NCI-H2081 treated with DMSO at 0.1 percent for 48 hours (cell line): ENCODE measurements at places on chromosomes 4 and X.

DNA sequence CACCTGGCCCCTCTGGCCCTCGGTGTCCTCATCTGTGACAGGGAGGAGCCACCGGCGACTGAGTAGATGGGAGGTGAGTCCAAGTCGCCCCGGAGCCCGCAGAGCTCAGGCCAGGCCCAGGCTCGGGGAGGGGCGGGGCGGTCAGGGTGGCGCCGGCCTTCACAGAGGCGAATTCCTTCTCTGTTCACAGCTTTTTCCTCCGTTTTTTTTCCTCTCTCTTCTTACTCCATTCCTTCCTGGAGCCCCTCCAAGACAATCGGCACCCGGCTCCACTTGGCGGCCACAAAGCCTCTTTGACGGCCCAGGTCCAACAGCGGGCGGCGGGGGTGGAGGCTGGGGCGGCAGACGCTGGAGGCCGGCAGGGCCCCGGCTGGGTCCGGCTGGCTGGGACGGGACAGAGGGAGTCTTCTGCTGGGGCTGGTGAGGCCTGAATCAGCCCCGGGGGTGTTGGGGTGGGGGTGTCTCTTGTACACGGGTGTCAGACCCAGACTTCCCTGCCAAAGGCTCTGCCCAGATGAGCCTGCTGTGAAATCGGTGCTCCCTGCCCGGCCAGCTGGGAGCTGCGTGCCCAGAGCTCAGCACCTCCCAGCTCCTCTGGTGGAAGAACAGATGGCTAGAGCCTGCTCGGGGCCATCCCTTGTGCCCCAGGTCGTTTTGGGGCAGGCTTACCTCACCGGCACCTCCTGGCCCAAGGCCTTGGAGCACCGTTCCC lies 22.6 kb downstream of the FGFRL1 start:
- no peak for DNase-seq

DNA sequence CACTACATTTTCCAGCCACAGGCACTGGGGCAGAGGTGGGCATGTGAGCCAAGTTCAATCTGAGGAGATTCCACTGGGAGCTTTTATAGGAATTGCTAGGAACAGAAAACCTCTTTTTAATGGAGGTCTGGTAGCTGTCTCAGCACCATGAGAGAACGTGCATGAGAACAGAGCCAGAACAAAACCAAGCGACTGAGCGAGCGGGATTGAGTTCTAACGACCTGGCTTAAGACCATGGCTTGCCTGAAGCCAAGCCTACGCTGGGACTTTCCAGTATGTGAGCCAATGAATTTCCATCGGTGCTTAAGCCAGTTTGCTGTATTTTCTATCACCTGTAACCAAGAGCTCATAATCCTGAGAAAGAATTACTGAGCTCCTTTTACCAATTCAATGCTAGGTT lies 183.7 kb downstream of the NR3C2 start:
- DNase-seq: no peak

DNA sequence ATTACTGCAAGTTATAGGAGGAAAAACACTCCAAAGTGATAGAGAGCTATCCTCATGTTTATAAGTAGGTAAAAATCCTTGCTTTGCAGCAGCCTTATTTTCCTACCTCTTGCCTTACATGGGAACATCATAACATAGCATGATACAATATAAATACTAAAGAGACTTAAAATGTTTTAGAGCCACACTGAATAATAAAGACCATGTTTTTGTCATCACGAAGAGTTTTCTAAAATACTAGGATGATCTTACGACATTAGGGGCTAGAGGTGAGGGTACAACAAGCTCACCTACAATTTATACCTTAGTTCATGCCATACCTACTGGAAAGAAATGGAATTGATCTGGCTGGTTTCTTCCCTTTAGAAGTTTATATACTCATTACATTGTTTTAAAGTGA lies 184.8 kb downstream of the FBXW7 start:
- DNase-seq: no peak

- no peak for DNase-seq
These were observed 476 bp upstream of the GDI1 start for GRCh38 chrX:154436374-154436982.

- DNase-seq: no peak
These were observed 29.8 kb upstream of the SLC7A3 start for GRCh38 chrX:70960730-70961129.

DNA sequence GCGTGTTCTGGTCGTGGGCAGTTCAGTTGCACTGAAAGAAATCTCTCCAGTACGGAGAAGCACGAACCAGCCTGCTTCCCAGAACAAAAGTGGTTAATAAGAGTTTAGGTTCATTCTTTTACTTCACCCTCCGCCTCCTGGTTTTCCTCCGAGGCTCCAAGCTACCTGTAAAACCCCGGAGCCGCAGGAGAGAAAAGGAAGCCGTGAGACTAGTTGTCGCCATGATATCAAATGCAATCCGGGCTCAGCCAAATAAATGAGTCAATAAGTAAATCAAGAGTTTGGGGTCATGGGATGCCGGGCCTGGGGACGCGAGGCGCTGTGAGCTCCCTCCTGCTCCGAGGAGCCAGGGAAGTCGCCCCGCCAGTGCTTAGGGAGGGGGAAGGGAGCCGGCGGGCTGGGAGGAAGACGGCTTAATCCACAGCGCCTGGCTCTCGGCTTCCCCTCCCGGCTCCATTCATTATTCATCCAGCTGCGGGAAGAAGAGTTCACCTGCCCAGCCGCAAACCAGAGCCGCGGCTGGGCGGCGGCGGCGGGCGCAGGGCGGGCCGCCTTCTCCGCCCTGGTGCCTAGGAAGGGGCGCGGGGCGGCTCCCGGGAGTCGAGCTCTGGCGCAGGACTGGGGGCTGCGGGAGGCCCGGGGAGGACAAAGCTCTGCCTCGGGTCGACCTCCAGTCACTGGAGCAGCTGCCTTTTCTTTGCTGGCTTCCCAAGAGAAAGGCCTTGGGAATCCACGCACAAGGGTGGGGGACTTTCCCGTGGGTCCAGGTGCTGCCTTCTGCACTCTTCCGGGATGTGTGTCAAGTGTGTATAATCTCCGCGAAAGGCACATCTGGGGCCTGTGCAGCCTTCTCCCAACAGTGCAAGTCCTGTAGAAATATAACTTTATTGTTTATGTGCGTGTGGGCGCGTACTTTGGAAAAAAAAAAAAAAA lies 1.7 kb downstream of the FRAS1 start:
- no peak for DNase-seq

GRCh38 chr4:31341601-31342359 lies 621.6 kb downstream of the PCDH7 start:
- no peak for DNase-seq

- no peak for DNase-seq
These were observed 86.7 kb upstream of the C1QTNF7 start for GRCh38 chr4:15340902-15341732.

GRCh38 chrX:152646961-152647360 lies 9.3 kb downstream of the GABRQ start:
- DNase-seq: no peak

- DNase-seq: no peak
These were observed 120.6 kb downstream of the SPRY1 start for GRCh38 chr4:123517176-123517575.
